Stimulated activated CD4-positive, alpha-beta T cell treated with anti-CD3 and anti-CD28 coated beads, Interleukin-1b, Interleukin-23, amount 100 ng/mL, for 24 hours (primary cell): ENCODE measurements at places on chromosomes 5 and 9.
A peak's percentile ranks its signal among the peaks of the same experiment; 100 is the strongest.

DNA sequence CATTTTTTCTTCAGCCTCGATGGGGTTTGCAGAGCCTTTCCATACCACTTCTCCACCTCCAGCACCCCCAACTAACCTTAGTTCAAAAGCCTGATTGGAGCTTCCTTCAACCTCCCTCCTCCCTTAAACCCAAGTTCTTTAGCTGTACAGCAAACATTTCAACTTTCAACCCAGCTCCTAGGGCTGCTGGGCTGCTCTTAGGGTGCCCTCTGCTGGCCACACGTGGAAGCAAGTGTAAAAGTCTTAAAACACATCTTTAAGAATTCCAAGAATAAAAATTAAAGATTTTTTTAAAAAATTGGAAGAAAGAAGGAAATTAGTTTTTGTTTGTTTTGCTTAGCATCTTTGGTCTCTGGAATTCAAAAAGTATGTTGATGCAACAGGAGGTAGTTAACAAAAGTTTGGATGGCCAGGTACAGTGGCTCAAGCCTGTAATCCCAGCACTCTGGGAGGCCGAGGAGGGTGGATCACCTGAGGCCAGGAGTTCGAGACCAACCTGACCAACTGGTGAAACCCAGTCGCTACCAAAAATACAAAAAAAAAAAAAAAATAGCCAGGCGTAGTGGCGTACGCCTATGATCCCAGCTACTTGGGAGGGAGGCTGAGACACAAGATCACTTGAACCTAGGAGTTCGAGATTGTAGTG, 15.5 kb upstream of the HSD17B3 start:
- DNase-seq: peak; percentile 40

- no peak for DNase-seq
Measured at GRCh38 chr5:2797160-2797559, 45.7 kb upstream of the IRX2 start.

DNA sequence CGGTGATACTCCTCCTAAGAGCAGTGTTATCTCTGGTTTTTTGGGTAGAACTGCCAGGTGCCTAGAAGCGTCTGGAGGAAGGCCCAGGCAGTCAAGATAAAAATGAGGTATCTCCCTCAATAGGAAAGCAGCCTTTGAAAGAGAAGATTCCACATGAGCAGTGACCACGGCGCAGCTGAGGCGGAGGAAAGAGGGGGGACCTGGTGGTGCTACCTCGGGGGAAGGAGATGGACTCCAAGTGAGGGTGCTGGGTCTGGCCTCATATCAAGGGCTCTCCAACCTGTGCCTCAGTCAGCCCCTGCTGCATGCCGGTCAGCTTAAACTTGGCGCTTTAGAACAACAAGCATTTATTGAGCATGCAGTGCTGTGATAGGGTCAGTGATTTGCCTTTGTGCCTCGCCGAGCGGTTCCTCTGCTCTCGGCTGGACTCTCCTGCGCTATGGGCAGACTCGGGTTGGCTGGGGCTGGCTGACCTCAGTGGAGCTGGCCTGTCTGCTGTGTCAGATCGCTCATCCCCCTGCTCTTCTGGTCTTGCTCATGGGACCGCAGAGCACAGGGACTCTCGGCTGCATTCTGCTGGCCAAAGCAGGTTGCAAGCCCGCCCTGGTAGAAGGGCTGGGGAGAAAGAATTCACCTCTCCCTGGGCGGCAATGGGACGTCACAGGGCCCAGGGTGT, 121.1 kb upstream of the IRX4 start:
- DNase-seq: no peak

- no peak for DNase-seq
Measured at GRCh38 chr5:136382071-136382470, 16.7 kb upstream of the TRPC7 start.
